ENCODE measurements at places on chromosomes 12 and 14.

- DNase-seq, result no peak
These were observed 43.6 kb downstream of the NOC4L start for GRCh38 chr12:132187646-132188450.

- no peak for DNase-seq
These were observed 775.7 kb downstream of the TMTC2 start for GRCh38 chr12:83462419-83462818.

- DNase-seq, result no peak
These were observed 16.3 kb downstream of the MSRB3 start for GRCh38 chr12:65294641-65295262.

DNA sequence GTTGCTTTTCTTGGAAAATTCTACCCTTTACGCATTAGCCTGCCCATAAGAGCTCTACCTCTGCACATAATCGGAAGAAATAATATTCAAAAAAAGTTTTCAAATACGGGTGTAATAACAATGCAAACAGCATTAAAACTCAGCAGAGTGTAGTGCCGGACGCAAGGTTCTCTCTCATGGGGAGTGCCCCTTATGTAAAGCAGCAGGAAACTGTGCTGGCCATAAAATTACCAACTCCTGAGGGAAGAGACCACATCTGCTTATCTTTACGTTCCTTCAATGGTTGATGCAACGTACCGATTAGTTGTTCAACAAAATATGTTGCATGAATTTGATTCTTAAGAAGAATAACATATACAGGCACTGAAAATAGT is 118.7 kb upstream of the TMCC3 start:
- peak; percentile 30 for DNase-seq

GRCh38 chr12:29614694-29615325 is 117.3 kb upstream of the OVCH1 start:
- no peak for DNase-seq

GRCh38 chr12:49706351-49707127 is 666 bp downstream of the FMNL3 start:
- no peak for DNase-seq

DNA sequence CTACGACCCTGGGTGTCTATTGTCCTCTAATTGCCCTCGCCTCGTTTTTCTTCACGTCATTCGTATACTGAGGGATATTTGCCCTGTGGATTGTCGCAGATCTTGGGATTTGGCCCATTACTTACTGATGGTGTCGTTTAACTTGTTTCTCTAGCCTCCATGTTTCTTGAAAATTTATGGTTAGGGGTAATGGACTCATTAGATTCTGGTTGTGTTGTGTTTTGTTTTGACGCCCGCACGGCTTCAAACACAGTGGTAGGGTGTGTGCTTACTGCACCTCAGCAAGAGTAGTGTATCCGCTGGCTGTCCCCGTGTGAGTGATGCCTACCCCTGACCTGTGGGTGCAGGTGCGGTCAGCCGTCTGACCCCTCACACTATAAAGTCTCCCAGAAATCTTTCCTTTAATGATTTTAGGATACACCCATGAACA is 874 bp upstream of the RNU6-8 start:
- DNase-seq, result no peak

- no peak for DNase-seq
These were observed 52.9 kb upstream of the DLK1 start for GRCh38 chr14:100673807-100674154.

DNA sequence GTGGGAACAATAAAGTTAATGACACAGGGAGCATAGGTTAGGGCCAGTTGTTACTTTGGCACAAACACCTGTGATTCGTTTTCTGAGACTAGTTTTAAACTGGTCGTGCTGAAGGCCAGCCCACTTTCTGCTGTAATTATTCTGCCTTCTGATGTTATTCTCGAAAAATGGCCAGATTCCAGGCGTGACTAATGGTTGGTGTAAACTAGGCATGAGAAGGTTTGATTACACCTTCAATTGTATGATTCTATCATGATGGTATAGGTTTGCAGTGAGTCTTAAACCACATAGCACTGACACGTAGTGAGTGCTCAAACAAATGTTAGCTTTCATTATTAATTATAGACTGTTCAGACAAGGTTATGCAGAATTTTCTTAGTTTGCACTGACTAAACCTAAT is 39.0 kb downstream of the CKB start:
- DNase-seq, result no peak

DNA sequence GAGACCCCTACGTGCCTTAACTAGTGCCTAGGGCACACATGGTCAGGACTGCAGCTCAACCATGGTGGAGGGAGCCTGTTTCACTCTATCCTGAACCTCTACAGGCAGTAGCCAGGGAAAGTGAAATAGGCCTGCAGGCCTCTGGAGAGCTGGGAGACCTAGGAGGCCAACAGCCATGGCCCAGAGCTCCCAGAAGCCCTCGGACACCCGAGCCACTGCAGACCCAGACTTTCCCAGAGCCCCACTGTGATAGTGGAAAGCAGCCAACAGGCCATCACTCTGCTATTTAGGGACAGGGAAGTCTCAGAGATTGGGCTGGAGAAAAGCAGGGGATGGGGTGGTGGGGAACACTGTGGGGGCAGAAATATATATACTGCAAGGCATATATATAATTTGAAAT is 56.5 kb upstream of the ZFP36L1 start:
- no peak for DNase-seq

- DNase-seq, result no peak
These were observed 182.2 kb downstream of the AACS start for GRCh38 chr12:125247477-125247876.

GRCh38 chr12:30361145-30361544 is 334.5 kb downstream of the IPO8 start:
- DNase-seq, result no peak

DNA sequence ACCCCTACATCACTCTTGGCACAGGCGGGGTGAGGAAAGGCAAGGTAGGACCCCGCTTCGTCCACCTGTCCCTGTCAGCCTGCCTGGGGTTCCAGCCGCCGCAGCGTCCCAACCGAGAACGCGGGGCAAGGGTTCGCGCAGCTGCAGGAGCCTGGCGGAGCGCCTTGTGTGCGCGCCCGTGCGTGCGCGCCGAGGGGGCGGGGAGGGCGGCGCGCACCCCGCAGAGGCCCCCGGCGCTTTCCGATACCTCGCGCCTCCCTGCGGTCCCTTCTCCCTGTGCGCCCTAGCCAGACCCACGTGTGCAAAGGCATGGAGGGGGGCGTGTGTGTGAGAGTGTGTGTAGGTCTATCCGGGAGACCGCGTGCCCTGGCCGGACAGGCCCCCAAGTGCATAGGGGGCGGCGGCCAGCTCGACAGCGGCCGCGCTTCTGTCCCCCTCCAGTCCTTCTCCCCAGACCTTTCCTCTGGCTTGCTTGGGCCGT is 122.4 kb downstream of the TSPAN9 start:
- DNase-seq, result no peak

GRCh38 chr14:98187281-98187680 is 1084.7 kb downstream of the BCL11B start:
- no peak for DNase-seq

DNA sequence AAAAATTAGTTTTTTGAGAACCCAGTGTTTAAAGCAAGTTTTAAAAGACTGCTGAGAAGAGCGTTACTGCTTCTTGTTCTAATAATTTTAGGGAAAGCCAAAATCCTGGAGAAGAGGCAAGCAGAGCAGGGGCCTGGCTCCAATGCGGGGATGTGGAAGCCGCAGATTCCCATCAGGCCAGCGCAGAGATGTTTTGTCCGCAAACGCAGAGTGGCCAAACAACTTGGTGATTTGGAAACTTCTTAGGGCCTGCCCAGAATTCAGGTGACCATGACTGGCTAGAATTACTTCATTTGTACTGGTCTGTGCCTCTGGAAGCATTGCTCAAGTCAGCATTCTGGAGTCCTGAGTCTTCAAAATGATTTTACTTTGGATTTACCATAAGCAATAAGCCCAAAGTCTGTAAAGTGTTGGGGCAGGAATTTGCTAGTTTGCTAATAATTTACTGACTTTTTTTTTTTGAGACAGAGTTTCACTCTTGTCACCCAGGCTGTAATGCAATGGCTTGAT is 208.4 kb downstream of the PPM1H start:
- no peak for DNase-seq

- DNase-seq, result no peak
These were observed 46.0 kb upstream of the DYNC1H1 start for GRCh38 chr14:101918065-101918989.

DNA sequence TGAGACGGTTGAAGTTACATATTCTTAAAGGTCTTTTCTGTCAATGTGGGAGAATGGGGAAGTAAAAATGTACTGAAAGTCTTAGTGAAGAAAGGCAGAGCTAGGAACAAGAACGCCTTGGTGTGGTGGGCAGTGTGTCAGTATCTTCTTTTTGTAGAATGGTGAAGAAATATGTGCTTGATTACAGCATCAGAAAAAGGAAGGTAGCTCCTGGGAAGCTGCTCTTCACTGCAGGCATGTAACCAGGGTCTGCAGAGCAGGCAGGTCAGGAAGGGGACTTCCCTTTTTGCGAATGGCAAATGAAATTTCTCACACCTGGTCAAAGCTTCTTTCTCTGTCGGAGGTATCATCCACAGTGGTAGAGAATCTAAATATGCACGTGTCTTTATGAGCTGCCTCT is 226.2 kb downstream of the ADAMTS20 start:
- DNase-seq, result no peak

- DNase-seq, result peak; percentile 25
These were observed 9.5 kb upstream of the NAA30 start for GRCh38 chr14:57380935-57381334.

DNA sequence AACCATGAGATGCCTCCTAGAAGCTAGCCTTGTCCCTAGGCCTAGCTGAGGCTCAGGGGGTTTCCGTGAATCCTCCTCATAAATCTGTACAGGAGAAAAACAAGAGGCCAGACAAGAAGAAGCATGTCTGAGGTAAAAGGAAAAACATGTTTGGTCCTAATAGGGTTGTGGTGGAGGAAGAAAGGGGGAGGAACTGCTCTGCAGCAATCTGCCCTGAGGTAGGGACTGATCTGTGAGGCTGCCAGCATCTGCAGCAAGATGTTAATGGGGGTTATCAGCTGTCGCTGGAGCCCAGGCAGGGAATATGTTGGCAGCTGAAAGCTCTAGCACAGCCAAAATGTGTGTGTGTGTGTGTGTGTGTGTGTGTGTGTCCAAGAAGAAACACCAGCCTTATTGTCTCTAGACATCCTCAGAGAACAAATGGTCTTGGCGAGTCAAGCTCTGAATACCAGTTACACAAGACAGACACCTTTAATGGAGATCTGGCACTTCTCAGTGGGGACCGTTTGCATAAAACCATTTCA is 218.5 kb downstream of the NUAK1 start:
- no peak for DNase-seq

GRCh38 chr14:70871863-70872677 is 35.2 kb upstream of the PCNX1 start:
- peak; percentile 69 for DNase-seq

DNA sequence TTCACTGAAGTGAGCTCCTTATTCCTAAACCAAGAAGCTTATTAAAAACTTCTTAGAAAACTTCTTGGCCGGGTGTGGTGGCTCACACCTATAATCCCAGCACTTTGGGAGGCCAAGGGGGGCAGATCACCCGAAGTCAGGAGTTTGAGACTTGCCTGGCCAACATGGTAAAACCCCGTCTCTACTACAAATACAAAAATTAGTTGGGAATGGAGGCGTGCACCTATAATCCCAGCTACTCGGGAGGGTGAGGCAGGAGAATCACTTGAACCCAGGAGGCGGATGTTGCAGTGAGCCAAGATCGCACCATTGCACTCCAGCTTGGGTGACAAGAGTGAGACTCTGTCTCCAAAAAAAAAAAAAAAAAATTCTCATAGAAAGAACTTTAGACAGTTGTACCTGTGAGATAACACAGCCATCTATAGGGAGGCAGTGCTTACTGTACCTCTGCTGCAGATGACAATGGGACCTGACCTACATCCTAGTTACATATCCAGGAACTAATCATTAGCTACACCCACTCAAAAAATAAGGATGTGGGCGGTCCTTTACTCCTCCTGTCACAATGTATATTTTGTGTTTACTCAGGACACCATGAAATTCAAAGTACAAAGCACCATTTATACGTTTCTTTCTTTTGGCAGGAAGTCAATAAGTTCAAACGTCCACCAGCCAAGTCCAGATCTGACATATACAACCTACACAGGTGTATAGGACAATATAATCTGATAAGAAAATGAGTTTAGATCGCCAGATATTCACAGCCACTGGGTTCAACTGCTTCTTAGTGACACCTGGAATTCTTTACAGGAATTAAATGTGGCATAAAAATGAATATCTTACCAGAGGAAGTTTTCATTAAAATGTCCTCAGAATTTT is 14.9 kb downstream of the STXBP6 start:
- no peak for DNase-seq

DNA sequence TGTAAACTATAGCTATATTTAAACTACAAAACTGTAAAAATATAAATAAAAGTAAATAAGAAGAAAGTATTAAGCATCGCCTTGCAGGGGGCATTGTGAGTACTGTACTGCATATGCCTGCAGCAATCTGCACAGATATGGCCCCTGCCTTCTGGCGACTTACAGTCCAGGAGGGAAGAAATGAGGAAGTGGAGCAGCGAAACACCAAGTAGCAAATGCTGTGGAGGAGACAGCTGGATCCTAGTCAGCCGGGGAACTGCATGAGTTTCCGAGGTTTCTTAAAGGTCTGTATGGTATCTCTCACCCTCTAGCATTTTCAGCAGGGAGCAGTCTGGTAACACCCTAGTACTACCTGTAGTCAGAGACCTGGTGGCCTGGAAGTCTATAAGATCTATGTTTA is 256.9 kb downstream of the CACNA1C start:
- DNase-seq, result no peak

DNA sequence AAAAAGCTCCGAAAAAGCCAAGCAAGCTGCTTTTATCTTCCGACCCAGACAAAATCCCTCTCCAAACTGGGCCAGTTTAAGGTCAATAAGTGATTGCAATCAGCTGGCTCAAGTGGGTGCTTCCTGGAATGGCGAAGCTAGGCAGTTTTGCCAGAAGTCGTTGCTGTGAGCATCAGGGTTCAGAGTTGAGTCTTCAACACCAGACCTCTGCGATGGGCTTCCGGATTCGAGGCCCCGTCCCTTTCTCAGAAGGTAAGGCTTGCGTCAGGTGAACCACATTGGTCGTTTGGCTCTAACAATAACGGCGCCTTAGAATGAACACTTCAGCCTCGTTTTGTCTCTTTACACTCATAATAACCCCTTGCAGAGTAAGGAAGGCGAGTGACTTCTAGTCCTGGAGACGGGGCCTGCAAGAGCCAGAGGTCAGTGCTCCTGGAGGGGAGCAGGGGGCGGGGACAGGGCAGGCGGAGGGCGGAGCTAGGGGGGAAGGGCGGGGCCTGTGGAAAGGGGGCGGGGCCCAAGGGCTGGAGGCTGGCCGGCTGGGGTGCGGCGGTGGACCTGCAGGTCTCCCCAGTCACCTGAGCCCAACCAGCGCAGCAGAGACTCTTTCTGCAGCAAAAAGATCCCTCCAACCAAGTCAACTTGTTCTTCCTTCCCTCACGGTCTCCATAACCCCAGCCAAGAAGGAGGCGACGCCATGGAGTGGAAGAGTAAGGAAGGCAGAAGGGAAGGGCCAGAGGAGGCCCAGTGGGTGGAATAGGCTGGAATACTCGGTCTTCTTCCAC is 34.0 kb upstream of the NFYB start:
- no peak for DNase-seq

DNA sequence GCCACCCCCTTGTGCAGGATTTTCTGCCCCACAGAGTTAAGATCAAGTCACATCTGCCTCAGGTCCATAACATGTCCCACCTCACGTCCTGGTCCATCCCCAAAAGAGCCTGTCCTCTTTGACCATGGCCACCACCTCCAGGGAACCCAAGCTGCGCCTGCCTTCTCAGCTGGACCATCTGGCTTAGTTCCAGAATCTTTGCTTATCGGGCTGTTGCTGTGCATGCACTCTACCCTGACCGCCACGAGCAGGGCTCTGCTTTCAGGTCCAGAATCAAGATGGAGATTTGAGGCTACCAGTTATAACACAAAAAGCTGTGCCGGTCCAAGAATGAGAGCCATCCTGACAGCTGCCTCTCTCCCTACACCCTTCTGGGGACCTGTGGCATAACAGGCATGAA is 326.7 kb downstream of the DPF3 start:
- DNase-seq, result no peak

All from suppressor macrophage treated with lipopolysaccharide for 1 hour (primary cell).